ENCODE measurements at places on chromosomes 3 and 15. TPM values are rescaled to one million over a fixed set of nuclear protein-coding genes. Genes with fewer than 3 reads are reported as not detected.

- no peaks in the 10 kb centered on the region for H3K36me3 ChIP-seq
- H3K27me3 ChIP-seq, result no peaks in the 10 kb centered on the region
Measured at GRCh38 chr3:13132731-13133410, 59.6 kb upstream of the IQSEC1 start.

GRCh38 chr15:70308011-70308734, 210.5 kb upstream of the TLE3 start:
- H3K27ac ChIP-seq, result no peak overlapping the region
- H3K4me3 ChIP-seq, result no peak overlapping the region
- H3K27me3 ChIP-seq, result no peaks in the 10 kb centered on the region
- H3K36me3 ChIP-seq, result no peaks in the 10 kb centered on the region
- DNase-seq, result no peak

GRCh38 chr15:46296797-46297196, 662.0 kb downstream of the SQOR start:
- no peak for DNase-seq
- H3K36me3 ChIP-seq, result no peaks in the 10 kb centered on the region
- H3K4me1 ChIP-seq, result no peaks in the 10 kb centered on the region
- H3K4me3 ChIP-seq, result no peak overlapping the region
- no peak overlapping the region for H3K27ac ChIP-seq

DNA sequence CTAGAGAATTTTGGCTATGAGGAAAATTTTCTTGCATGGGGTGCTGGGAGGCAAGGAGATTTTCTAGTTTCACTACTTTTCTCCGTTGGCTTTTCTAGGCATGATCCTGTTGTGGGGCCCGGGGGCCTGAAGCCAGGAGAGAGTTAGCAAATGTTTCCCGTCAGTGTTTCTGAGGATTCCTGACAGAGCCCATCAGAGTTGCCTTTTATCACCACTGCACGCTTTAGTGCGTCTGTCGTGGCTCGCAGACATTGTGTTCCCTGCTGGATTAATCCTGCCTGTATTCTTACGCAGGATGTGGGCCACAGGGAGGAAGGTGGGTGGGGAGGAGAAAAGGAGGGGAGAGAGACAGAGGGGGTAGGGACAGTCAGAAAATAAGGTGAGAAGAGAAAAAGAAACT, 18.1 kb upstream of the BOC start:
- H3K27me3 ChIP-seq, result no peaks in the 10 kb centered on the region
- H3K27ac ChIP-seq, result no peak overlapping the region
- H3K4me1 ChIP-seq, result peaks cover 23% of the 10 kb centered on the region
- H3K36me3 ChIP-seq, result no peaks in the 10 kb centered on the region

Gene TRH
- 1.2 TPM for total RNA-seq

Gene FAM227B
- total RNA-seq, result 2.9 TPM

Measured in vagina (tissue), 2 donors.